ENCODE measurements at places on chromosomes 6 and 20. TPM values are rescaled to one million over a fixed set of nuclear protein-coding genes. Genes with fewer than 3 reads are reported as not detected.
A peak's percentile ranks its signal among the peaks of the same experiment; 100 is the strongest.

OPRL1 gene
- 0.77 TPM for polyA plus RNA-seq

DNA sequence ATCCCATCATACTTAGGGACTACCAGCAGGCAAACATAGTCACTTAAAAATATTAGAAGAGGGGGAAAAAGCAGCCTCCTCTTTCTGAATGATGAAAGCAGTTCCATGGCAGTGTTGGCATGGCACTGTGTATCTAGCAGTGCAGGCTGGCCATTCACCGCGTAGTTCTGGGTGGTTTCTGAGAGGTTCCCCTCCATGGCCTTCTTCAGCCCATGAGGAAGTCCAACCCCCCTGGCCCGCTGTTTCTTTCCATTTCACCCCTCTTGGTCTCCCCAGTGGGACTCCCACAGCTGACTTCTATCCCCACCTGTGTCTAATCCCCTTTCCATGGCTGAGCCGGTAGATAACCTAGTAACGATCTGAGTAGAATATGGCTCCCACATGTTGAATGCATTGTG lies 17.0 kb downstream of the PPARD start:
- H3K4me3 ChIP-seq = no peak overlapping the region
- no peak overlapping the region for H3K27ac ChIP-seq
- DNase-seq = no peak

DNA sequence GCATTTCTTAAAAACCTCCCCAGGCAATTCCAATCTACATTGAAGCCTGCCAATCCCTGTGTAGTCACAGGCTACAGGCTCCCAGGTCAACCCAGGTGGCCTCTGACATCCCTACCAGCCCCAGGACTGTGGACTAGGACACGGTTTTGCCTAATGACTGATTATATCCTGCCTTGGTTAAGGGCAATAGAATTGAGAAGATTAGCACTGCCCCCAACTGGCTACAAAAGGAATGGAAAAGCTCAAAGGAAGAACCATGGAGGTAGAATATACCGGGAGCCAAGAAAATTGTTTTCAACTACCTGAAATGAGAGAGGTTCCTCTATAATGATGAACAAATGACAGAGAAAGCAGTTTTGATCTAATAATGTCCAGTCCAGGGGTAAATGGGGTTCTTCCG lies 421.1 kb upstream of the AGPAT4 start:
- H3K27ac ChIP-seq = no peak overlapping the region
- peak; percentile 13 for DNase-seq
- H3K4me3 ChIP-seq = no peak overlapping the region
- no peaks in the 10 kb centered on the region for H3K4me1 ChIP-seq
- H3K27me3 ChIP-seq = no peaks in the 10 kb centered on the region

ISM1 gene
- 0.40 TPM for polyA plus RNA-seq

DNA sequence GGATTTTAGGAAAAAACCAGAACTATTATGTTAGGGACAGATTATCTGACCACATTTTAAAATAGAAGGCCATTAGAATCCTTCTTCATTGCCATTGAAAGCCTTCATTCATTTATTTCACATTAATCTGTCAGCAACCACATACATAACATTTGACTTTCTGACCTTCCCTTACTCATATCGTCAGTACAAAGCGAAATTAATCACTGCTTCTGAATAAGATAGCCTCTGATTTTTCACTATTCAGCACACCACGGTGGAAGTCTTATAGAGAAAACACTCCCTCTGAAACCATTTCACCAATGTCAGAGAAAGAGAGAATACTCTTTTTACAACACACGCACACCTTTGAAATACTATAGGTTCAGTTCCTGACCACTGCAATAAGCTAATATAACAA lies 442.5 kb upstream of the ID4 start:
- no peaks in the 10 kb centered on the region for H3K4me1 ChIP-seq
- no peak overlapping the region for H3K4me3 ChIP-seq
- H3K36me3 ChIP-seq = no peaks in the 10 kb centered on the region
- no peaks in the 10 kb centered on the region for H3K27me3 ChIP-seq
- no peak overlapping the region for H3K27ac ChIP-seq

- no peak overlapping the region for H3K27ac ChIP-seq
- H3K4me1 ChIP-seq = 0 out of 2 replicates have a peak, but pooled peaks cover 7% of the 10 kb centered on the region
- no peak overlapping the region for H3K4me3 ChIP-seq
- peaks cover 79% of the 10 kb centered on the region for H3K36me3 ChIP-seq
These were observed 8.8 kb downstream of the CLDN20 start for GRCh38 chr6:155272353-155273232.

C4A gene
- polyA plus RNA-seq = 478 TPM

GRCh38 chr6:43780941-43781928 lies 11.2 kb downstream of the VEGFA start:
- H3K4me1 ChIP-seq = peaks cover 8% of the 10 kb centered on the region
- H3K27me3 ChIP-seq = no peaks in the 10 kb centered on the region
- peaks cover 83% of the 10 kb centered on the region for H3K36me3 ChIP-seq
- H3K27ac ChIP-seq = no peak overlapping the region

DNA sequence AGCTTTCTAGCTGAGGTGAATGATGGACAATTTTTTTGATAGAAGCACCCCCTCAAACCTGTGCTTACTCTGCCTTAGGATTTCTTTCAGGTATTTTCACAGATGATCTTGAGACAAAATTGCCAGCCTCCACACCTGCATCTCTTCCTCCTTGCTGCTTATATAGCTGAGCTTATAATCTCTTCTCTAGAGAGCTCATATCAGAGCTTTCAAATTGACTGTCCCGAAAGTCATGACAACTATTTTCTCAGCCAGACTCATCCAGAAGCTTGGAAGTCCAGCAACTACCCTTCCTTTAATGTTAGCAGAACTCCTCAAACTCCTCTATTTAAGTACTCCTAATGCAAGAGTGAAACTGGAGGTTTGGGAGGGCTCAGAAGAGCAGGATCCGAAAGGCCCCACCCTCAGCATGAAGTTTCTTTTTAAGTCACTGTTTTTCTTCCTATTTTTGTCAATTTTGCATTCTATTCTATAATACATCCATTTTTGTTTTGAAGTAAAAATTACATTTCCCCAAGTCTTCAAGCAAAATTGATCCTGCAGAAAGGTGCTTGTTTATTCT lies 12.7 kb downstream of the CGA start:
- H3K4me3 ChIP-seq = no peak overlapping the region
- H3K27me3 ChIP-seq = 0 out of 3 replicates have a peak, but pooled peaks cover 4% of the 10 kb centered on the region
- DNase-seq = no peak
- no peaks in the 10 kb centered on the region for H3K36me3 ChIP-seq
- no peak overlapping the region for H3K27ac ChIP-seq

DNA sequence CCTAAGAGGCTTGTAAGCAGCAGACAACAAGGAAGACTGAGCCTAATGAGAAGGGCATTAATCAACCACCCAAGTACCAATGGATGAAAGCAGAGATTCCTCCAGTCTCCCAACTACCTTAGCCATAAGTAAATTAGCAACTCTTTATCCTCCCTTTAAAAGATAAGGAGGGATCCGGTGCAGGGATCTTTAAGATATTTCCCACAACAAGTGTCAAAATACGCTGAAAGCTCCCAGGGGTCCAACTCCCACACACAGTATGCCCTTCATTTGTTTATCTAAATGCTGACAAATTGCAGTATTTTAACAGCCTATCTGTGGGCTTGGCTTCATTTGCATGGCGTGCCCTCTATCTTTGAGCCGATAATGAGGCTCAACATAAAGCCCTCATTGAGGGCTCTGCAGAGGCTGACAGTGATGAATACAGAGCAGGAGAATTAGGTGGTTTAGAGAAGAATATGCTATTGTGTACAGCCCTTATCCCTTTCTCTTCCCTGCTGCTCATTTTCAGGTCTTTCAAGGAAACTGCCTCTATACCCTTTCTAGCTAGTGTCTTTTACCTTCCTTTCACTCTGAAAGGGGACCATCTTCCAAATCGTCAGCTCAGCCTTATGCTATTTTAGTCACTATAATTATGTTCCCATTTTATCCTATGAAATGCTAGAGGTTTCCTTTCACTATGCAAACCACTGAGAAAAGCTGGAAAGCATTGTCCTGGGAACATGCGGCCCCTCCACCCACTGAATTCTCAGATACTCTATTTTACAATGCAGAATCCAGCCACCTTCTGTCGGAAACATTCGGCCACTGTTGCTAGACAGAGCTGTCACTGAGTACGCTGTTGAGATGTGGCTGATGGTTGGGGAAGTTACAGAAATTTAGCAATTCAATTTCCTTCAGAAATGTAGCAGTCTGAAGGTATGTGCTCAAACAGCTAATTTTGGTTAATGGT lies 575.2 kb upstream of the JAG1 start:
- no peak for DNase-seq
- H3K27me3 ChIP-seq = no peaks in the 10 kb centered on the region
- no peaks in the 10 kb centered on the region for H3K36me3 ChIP-seq
- H3K27ac ChIP-seq = no peak overlapping the region

TP53RK gene
- 12.9 TPM for polyA plus RNA-seq

- DNase-seq = no peak
- no peak overlapping the region for H3K27ac ChIP-seq
- H3K4me1 ChIP-seq = no peaks in the 10 kb centered on the region
- no peaks in the 10 kb centered on the region for H3K27me3 ChIP-seq
These were observed 255.5 kb upstream of the NRSN1 start for GRCh38 chr6:23870496-23870895.

- H3K27ac ChIP-seq = no peak overlapping the region
- H3K36me3 ChIP-seq = no peaks in the 10 kb centered on the region
- H3K4me3 ChIP-seq = no peak overlapping the region
- no peak for DNase-seq
These were observed 222.7 kb downstream of the ANKRD60 start for GRCh38 chr20:58005581-58006345.

- no peaks in the 10 kb centered on the region for H3K27me3 ChIP-seq
- no peak overlapping the region for H3K27ac ChIP-seq
- no peaks in the 10 kb centered on the region for H3K4me1 ChIP-seq
- peaks cover 21% of the 10 kb centered on the region for H3K36me3 ChIP-seq
- DNase-seq = no peak
These were observed 14.3 kb upstream of the RAB5IF start for GRCh38 chr20:36591281-36591680.

CAPN11 gene
- 0.11 TPM for polyA plus RNA-seq

DNA sequence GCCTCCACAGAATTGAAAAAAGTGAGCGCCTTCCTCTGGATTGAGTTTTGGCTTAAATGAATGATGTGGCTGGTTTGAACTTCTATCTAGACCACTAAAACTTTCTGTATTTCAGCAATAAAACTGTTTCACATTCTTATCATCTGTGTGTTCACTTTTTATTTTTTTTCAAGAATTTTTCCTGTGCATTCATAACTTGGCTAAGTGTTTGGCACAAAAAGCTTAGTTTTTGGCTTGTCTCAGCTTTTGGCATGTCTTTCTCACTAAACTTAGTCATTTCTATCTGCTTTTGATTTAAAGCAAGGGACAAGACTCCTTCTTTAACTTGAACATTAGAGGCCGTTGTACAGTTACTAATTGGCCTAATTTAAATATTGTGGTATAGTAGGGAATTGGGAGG lies 1015.1 kb downstream of the EPHA7 start:
- no peaks in the 10 kb centered on the region for H3K4me1 ChIP-seq
- H3K27me3 ChIP-seq = no peaks in the 10 kb centered on the region
- no peak overlapping the region for H3K4me3 ChIP-seq
- H3K36me3 ChIP-seq = no peaks in the 10 kb centered on the region
- H3K27ac ChIP-seq = no peak overlapping the region

All from HepG2 (cell line).